ENCODE measurements at places on chromosomes 16 and 17. TPM values are rescaled to one million over a fixed set of nuclear protein-coding genes. Genes with fewer than 3 reads are reported as not detected.

The EFNB3 gene
- total RNA-seq: 5.1 TPM

The POLG2 gene
- 32.9 TPM for total RNA-seq

DNA sequence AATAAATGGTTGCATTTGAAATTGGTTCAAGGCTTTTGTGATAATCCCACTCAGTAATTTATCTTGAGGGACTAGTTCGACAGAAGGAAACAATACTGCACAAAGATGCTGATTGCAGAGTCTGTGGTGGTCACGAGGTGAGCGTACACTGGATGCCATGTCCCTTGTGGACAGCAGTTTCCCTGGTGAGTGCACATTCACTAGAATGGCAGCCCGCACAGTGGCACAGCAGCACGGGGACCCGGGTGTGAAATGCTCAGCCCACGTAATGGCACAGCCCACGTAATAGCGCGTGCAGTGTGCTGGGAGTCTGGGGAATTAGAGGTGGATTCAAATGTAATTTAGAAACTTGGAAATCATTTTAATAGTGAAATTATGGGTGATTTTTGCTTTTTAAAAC lies 154.0 kb downstream of the LGALS9B start:
- no peak overlapping the region for H3K27ac ChIP-seq
- H3K4me1 ChIP-seq: no peaks in the 10 kb centered on the region
- no peaks in the 10 kb centered on the region for H3K36me3 ChIP-seq
- H3K4me3 ChIP-seq: no peak overlapping the region
- DNase-seq: no peak

- no peaks in the 10 kb centered on the region for H3K27me3 ChIP-seq
- no peak for DNase-seq
- no peak overlapping the region for H3K4me3 ChIP-seq
- peaks cover 5% of the 10 kb centered on the region for H3K4me1 ChIP-seq
- H3K36me3 ChIP-seq: no peaks in the 10 kb centered on the region
These were observed 10.5 kb upstream of the ALDOA start for GRCh38 chr16:30054959-30055553.

DNA sequence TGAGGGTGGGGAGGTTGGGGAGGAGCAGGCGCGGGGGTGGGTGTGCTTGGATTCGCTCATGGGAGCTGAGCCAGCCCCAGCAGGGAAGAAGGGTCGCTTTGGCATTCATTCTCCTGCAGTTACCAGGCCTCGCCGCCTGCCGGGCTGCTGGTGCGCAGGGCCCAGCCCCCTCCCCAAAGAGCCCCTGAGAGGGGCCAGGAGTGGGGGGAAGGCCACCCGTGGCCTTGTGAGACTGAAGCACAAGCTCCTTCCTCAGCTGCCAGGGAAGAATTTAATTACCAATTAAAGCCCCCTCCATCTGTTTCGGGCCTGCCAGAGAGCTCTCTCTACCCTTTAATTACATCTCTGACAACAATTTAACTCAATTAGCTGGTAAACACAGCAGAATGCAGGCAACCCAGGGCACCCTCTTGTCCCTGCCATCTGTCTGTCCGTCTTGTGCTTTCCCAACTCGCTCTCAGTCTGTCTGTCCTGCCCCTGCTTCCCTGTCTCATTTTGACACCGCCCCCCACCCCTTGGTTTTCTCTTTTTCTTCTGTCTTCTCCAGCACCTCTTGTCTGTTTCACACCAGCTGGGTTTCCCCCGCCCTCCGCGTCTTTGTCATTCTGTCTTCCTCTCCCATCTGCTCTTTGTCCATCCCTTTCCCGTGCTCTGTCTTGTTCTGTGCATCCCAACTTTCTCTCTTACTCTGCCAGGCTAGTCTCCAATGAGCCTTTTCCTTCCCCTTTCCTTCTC lies 32.7 kb downstream of the CDK5RAP3 start:
- no peak overlapping the region for H3K4me3 ChIP-seq
- DNase-seq: no peak
- no peak overlapping the region for H3K27ac ChIP-seq

DNA sequence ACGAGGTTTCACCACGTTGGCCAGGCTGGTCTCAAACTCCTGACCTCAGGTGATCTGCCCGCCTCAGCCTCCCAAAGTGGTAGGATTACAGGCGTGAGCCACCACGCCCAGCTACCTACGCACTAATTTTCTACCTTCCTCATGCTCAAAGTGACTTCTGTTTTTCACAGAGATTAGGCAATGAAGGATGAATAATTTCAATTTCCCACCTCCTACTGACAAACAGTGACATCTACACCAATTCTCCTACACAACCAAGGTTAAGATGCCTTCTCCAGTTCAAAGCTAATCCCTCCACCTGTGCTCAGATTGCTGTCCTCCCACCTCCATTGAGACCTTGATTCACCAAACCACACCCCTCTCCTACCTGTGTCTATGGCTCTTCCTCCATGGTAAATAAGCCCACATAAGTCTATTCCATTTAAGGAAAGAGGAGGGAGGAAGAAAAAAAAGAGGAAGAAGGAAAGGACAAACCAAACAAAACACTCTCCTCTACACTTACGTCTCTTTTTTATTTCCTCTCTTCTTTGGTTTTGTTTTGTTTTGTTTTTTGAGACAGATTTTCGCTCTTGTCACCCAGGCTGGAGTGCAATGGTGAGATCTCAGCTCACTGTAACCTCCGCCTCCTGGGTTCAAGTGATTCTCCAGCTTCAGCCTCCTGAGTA lies 5.5 kb upstream of the MED11 start:
- H3K4me3 ChIP-seq: no peak overlapping the region
- H3K4me1 ChIP-seq: peaks cover 13% of the 10 kb centered on the region
- DNase-seq: no peak
- no peaks in the 10 kb centered on the region for H3K36me3 ChIP-seq

GRCh38 chr17:13306310-13306962 lies 288.6 kb upstream of the ELAC2 start:
- H3K4me3 ChIP-seq: no peak overlapping the region
- H3K27ac ChIP-seq: no peak overlapping the region
- H3K36me3 ChIP-seq: no peaks in the 10 kb centered on the region
- no peak for DNase-seq

- no peak for DNase-seq
- no peak overlapping the region for H3K27ac ChIP-seq
- H3K27me3 ChIP-seq: peaks cover 2% of the 10 kb centered on the region
- H3K36me3 ChIP-seq: no peaks in the 10 kb centered on the region
- no peaks in the 10 kb centered on the region for H3K4me1 ChIP-seq
These were observed 18.1 kb downstream of the ZNF423 start for GRCh38 chr16:49837688-49838410.

DNA sequence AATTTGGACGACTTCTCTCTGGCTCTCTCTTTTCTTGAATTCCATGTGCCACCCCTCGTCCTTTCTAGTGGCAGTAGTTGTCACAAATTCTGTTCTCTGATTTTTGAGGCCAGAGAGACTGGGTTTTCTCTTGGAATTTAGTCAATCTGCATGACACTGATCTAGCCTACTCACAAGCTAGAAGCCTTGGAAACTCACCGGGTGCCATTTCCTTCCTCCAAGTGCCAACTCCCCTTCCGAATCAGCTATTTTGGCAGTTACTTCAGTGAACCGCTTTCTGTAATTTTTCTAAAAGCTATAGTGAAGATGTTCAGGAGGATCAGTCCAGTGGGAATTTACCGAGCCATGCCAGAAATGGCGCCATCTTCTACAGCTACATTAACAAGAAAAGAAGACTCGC lies 228.9 kb downstream of the PMP22 start:
- H3K4me3 ChIP-seq: no peak overlapping the region
- no peak overlapping the region for H3K27ac ChIP-seq
- no peaks in the 10 kb centered on the region for H3K36me3 ChIP-seq
- no peak for DNase-seq

Data from Caco-2 (cell line).